ENCODE measurements at places on chromosomes 6 and 20.

- DNase-seq = no peak
Observed at GRCh38 chr6:4413073-4413472, 277.7 kb upstream of the ECI2 start.

GRCh38 chr6:136011475-136011874, 160.0 kb downstream of the PDE7B start:
- DNase-seq = no peak

- DNase-seq = no peak
Observed at GRCh38 chr6:121694389-121694788, 258.9 kb downstream of the GJA1 start.

- no peak for DNase-seq
Observed at GRCh38 chr6:37305841-37306425, 47.9 kb upstream of the RNF8 start.

GRCh38 chr6:158923805-158924498, 76.0 kb downstream of the RSPH3 start:
- peak; percentile 45 for DNase-seq

DNA sequence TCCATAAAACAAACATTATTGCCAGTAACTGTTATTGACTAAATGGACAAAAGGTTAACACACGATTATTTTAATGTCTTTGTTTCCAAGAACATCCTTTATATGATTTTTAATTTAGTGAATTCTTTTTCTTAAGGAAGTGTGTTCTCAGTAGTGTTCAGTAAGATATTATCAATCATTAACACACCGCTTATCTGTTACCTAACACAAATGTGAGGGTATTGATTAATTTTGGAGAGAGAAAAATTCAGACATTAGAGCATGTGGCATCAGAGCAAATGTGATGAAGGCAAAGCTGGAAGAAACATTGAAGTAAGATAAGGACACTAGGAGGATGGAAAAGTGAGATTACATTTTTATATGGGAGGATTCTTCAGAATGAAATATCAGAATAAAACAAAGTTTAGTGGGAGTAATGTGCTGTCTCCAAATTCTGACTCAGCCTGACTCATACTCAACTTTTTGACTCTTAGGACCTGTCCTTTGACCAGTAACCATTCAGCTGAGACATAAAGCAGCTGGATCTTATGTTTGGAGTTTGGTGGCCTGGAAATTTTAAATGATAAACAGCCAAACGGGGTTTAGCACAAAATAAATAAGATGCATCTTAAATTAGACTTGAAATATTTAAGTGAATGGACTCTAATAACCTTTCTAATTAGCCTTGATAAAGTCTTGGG, 348.6 kb downstream of the CD109 start:
- DNase-seq = no peak

DNA sequence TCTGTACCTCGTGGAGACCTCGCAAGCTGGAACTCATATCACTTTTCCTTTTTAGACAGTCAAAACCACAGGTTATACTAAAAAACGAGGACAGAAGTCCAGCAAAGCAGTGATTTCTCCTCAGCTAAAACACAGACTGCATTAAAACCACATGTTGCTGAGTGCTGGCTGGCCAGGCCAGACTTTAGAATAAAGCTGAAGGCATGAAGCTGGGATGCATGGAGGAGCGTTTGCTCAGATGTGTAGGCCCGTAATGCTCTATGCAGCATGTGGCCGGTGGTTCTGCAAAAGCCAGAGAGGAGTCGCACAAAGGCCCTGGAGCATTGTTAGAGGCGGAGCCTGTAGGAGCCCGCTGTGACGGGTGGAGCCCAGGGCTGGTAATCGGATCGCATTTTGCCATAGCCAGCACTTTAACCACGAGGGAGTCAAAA, 83.6 kb downstream of the SMOC2 start:
- DNase-seq = no peak

GRCh38 chr6:39338397-39338796, 15.9 kb upstream of the KCNK16 start:
- no peak for DNase-seq

- DNase-seq = no peak
Observed at GRCh38 chr6:148287623-148288333, 54.9 kb upstream of the SASH1 start.

All from putamen (tissue), 1 donor.